Chondrocyte (in vitro differentiated cells): ENCODE measurements at places on chromosomes 4 and X. TPM values are rescaled to one million over a fixed set of nuclear protein-coding genes. Genes with fewer than 3 reads are reported as not detected.

COL25A1 gene
- total RNA-seq, result 0.45 to 1.3 TPM (median 0.62 TPM) in 3 replicates

SLC38A5 gene
- total RNA-seq, result 2.5 to 2.7 TPM (median 2.6 TPM) in 3 replicates

GRCh38 chr4:2066571-2067445 is 7.7 kb downstream of the NAT8L start:
- H3K27ac ChIP-seq, result no peak overlapping the region
- no peaks in the 10 kb centered on the region for H3K36me3 ChIP-seq
- DNase-seq, result peak; percentile 83

- no peak overlapping the region for H3K27ac ChIP-seq
- no peak for DNase-seq
- no peak overlapping the region for H3K4me3 ChIP-seq
- peaks cover 9% of the 10 kb centered on the region for H3K27me3 ChIP-seq
- H3K36me3 ChIP-seq, result no peaks in the 10 kb centered on the region
- H3K4me1 ChIP-seq, result no peaks in the 10 kb centered on the region
Observed at GRCh38 chrX:69388526-69388925, 115.6 kb upstream of the NALF2 start.

NPY2R gene
- total RNA-seq, result not detected in 3 replicates

GRCh38 chrX:115503099-115503498 is 57.9 kb upstream of the PLS3 start:
- H3K27me3 ChIP-seq, result no peaks in the 10 kb centered on the region
- no peak overlapping the region for H3K4me3 ChIP-seq
- DNase-seq, result no peak

BEND4 gene
- not detected in 3 replicates for total RNA-seq

GRCh38 chrX:12447448-12448064 is 309.3 kb downstream of the FRMPD4 start:
- H3K27me3 ChIP-seq, result peaks cover 2% of the 10 kb centered on the region
- no peak overlapping the region for H3K27ac ChIP-seq
- no peaks in the 10 kb centered on the region for H3K36me3 ChIP-seq
- DNase-seq, result no peak
- H3K4me3 ChIP-seq, result no peak overlapping the region
- no peaks in the 10 kb centered on the region for H3K4me1 ChIP-seq

SHROOM3 gene
- total RNA-seq, result 29.2 to 43.4 TPM (median 42.7 TPM) in 3 replicates

DNA sequence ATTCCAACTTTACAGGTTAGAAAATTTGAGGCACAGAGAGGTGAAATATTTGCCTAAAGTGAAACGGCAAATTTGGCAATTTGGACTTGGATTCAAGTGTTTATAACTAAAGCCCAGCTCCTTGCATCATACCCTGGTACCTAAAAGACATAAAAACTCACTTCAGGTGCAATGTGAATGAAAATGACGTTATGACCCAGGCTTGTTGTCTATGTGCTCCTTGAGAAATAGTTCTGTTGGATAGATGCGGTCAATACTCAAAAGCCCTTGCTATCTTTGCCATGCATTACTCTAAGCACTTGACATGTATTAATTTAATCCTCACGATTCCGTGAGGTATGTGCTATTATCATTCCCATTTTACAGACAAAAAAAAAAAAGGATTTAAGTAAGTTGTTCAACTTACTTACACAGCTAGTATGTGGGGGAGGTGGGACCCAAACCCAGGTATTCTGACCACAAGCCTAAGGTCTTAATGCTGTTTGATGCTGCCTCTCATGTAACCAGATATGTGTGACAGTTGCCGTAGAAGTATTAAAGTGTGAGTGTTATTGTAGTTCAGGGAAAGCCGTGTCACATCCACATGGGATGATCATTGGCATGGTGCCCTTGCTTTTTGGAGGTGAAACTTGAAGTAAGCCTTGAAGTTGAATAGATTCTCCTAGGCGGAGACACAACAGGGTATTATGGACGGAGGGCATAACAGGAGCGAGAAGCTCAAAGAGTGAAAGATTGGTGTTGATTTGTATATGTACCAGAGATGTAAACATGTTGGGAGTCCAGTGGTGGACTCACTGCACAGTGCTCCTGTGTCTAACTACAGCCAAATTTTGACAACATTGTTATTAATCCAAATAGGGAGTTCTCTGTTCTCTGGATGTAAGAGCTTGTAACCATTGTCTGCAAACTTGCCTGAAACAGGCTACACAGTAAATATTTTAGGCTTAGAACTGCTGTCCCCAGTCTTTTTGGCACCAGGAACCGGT is 3.1 kb downstream of the SCML1 start:
- H3K4me1 ChIP-seq, result peaks cover 13% of the 10 kb centered on the region
- no peak overlapping the region for H3K4me3 ChIP-seq
- H3K27me3 ChIP-seq, result no peaks in the 10 kb centered on the region
- no peak overlapping the region for H3K27ac ChIP-seq
- no peaks in the 10 kb centered on the region for H3K36me3 ChIP-seq

- peaks cover 20% of the 10 kb centered on the region for H3K4me1 ChIP-seq
- no peaks in the 10 kb centered on the region for H3K36me3 ChIP-seq
- H3K27me3 ChIP-seq, result peaks cover 3% of the 10 kb centered on the region
- no peak overlapping the region for H3K4me3 ChIP-seq
- H3K27ac ChIP-seq, result no peak overlapping the region
Observed at GRCh38 chr4:141347684-141348083, 127.0 kb downstream of the ZNF330 start.

USP17L18 gene
- total RNA-seq, result not detected in 3 replicates

DNA sequence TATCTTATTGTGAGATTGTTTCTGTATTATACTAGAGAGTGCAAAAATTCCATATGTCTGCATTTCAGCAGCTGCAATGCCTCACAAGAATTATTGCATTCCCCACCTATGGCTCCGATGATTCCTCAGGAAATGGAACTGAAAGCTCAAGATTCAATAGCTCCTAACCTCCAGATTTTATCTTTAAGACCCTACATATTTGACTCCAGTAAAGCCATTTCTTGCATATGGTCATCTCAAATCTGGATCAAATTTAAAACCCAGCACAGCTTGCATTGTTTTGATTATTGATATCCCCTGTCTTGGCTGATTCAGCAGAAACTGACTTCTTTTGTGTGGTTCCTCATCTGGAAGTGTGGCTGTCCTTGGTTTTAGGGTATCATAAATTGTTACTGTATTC is 142.6 kb downstream of the CORIN start:
- H3K36me3 ChIP-seq, result no peaks in the 10 kb centered on the region
- DNase-seq, result no peak
- H3K4me3 ChIP-seq, result no peak overlapping the region

FAM149A gene
- 5.4 to 7.1 TPM (median 5.8 TPM) in 3 replicates for total RNA-seq

GRCh38 chr4:92120810-92121498 is 182.8 kb upstream of the GRID2 start:
- no peaks in the 10 kb centered on the region for H3K4me1 ChIP-seq
- DNase-seq, result no peak
- peaks cover 5% of the 10 kb centered on the region for H3K27me3 ChIP-seq
- H3K36me3 ChIP-seq, result no peaks in the 10 kb centered on the region

DNA sequence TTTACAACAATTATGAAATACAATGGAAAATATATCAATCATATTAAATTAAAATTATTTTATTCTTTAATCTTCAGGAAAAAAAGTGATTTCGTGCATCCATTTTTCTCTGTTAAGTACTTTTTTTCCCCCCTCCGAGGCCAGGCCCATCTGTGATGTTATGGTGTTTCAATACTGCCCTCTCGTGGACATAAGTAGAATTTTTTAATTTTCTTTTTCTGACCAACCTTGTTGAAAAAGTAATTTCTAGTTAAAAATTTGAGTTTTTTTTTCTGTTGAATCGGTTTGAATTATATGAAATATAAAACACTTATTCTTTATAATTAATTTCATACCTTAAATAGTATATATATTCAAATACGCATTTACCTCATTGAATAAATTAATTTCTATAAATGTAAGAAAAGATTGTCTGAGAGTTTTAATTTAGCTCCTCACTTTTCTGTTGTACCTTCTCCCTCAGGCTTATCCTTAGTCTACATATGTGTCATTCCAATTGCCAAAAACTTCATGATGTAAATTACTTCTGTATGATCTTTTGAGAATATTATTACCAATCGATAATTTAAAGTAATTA is 175.8 kb upstream of the TECRL start:
- no peaks in the 10 kb centered on the region for H3K36me3 ChIP-seq
- H3K27ac ChIP-seq, result no peak overlapping the region
- H3K4me3 ChIP-seq, result no peak overlapping the region
- H3K4me1 ChIP-seq, result peaks cover 5% of the 10 kb centered on the region

- H3K36me3 ChIP-seq, result no peaks in the 10 kb centered on the region
- H3K27ac ChIP-seq, result no peak overlapping the region
- no peak for DNase-seq
- H3K27me3 ChIP-seq, result no peaks in the 10 kb centered on the region
Observed at GRCh38 chrX:87873347-87873941, 355.8 kb downstream of the KLHL4 start.

DNA sequence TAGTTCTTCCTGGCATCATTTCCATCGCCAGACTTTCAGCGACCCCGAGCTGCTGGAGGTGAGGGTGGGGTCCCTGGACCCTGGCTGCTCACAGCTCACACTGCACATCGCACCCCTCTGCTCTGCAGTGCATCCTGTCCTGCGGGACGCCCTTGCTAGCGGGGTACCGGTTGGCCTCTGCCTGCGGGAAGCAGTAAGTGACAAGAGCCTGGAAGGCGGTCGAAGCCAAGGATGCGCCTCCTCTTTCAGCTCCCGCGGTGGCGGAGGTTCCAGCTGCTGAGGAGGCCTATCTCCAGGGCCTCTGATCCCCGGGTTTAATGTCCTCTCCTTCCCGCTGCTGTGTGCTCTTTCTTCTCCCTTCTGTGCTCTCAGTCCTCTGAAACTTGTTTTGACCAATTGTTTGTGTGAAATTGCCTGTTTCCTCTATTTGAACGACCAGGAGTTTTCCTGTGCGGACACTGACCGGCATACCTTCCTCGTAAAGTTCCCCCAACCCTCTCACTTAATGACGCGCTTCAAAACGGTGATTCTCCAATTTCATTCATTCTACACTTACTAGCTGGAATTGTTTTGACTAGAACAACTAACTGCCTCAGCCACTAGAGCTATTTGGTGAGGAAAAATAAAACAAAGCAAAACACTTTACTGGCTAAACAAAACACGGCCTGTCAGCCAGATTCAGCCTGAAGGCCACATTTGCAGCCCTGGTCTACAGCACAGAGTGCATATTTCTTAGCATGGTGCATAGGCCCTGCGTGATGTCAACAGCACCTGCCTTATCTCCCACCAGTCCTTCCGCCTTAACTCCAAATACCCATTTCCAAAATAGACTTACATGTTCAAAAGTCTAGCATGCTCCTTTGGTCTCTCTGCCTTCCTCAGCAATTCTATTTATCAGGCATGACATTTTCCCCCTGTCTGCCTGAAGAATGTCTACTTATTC is 28.0 kb downstream of the MGAT4D start:
- peaks cover 29% of the 10 kb centered on the region for H3K27me3 ChIP-seq
- no peak overlapping the region for H3K4me3 ChIP-seq
- DNase-seq, result no peak
- H3K4me1 ChIP-seq, result peaks cover 3% of the 10 kb centered on the region

UGT2A3 gene
- total RNA-seq, result not detected in 3 replicates

- H3K4me3 ChIP-seq, result no peak overlapping the region
- H3K4me1 ChIP-seq, result peaks cover 9% of the 10 kb centered on the region
- H3K27me3 ChIP-seq, result peaks cover 3% of the 10 kb centered on the region
- H3K36me3 ChIP-seq, result no peaks in the 10 kb centered on the region
- no peak overlapping the region for H3K27ac ChIP-seq
Observed at GRCh38 chr4:177380730-177381287, 61.4 kb downstream of the AGA start.

DUX4 gene
- total RNA-seq, result not detected in 3 replicates

DNA sequence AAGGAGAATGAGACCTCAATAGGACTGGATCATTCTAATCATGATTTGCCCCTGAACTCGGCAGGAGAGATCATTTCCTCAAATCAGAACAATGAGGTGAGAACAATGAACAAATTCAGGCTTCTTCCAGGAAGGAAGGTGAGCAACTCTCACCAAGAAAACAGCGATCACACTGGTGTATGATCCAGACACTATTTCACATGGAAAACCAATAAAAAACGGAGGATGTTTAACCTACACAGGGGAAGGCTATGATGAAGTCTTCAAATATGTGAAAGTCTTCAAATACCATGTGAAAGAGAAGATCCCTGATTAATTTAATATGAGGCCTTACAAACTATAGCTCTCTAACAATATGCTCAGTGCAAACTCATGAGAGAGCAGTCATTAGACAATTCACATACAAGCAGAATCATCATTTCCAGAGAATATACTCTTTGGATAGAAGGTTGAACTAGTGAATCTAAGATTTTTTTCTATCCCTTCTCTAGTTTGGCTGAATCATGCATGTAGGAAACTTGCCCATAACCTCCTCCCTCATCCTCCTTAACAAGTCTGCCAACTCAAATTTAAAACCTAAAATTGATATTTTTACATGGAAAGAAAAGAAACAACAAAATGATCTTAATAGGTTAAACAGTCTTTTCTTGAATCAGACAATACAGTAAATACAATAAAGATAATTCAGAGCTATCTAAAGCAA is 122.5 kb downstream of the ADAMTS3 start:
- H3K36me3 ChIP-seq, result no peaks in the 10 kb centered on the region
- no peak overlapping the region for H3K4me3 ChIP-seq
- H3K27me3 ChIP-seq, result peaks cover 15% of the 10 kb centered on the region
- H3K4me1 ChIP-seq, result no peaks in the 10 kb centered on the region
- H3K27ac ChIP-seq, result no peak overlapping the region
- no peak for DNase-seq

- no peak overlapping the region for H3K27ac ChIP-seq
- H3K4me3 ChIP-seq, result no peak overlapping the region
- peaks cover 13% of the 10 kb centered on the region for H3K27me3 ChIP-seq
- H3K4me1 ChIP-seq, result no peaks in the 10 kb centered on the region
Observed at GRCh38 chrX:39203427-39203826, 402.2 kb downstream of the MID1IP1 start.

DNA sequence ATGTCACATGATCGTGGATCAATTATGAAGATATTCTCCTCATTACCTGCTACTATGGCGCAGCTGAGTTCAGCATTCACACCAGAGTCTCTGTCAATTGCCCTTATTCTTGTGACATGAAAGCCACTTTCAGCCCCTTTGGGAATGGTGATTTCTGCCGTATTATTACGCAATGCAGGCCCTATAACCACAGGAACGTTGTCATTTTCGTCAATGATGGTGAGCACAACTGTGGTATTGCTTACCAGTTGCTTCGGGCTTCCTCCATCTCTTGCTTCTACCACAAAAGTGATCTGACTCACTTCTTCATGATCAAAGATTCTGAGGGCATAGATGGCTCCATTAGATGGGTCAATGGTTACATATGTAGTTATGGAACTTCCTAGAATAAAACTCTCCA is 2.1 kb downstream of the PCDH18 start:
- H3K27me3 ChIP-seq, result no peaks in the 10 kb centered on the region
- DNase-seq, result no peak
- peaks cover 33% of the 10 kb centered on the region for H3K4me1 ChIP-seq
- no peak overlapping the region for H3K4me3 ChIP-seq
- peaks cover 22% of the 10 kb centered on the region for H3K36me3 ChIP-seq

CFAP47 gene
- not detected in 3 replicates for total RNA-seq

TMEM35A gene
- total RNA-seq, result 0.62 to 0.92 TPM (median 0.85 TPM) in 3 replicates

CLDN24 gene
- not detected in 3 replicates for total RNA-seq

DNA sequence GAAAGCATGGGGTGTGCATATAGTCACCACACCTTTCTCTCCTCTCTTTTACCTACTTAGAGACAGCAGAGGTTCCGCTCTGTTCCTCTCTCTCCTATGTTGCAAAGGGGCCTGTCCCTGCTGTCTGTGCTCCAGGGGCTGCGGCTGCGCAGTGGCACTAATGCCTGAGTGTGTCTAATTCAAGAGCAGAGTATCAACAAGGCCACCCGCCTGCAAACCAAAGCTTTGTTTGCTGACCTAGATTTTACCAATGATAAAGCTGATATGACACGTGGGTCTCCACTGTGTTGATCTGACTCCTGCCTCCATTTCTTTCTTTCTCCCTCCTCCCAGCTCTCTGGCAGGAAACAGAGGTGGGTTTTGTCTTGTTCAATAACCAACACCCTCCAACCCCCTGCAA is 74.9 kb downstream of the NSG1 start:
- peaks cover 8% of the 10 kb centered on the region for H3K4me1 ChIP-seq
- H3K27ac ChIP-seq, result no peak overlapping the region
- no peak for DNase-seq
- H3K27me3 ChIP-seq, result no peaks in the 10 kb centered on the region
- H3K36me3 ChIP-seq, result peaks cover 28% of the 10 kb centered on the region
